H9 (cell line): ENCODE measurements at places on chromosomes 12 and 14.

DNA sequence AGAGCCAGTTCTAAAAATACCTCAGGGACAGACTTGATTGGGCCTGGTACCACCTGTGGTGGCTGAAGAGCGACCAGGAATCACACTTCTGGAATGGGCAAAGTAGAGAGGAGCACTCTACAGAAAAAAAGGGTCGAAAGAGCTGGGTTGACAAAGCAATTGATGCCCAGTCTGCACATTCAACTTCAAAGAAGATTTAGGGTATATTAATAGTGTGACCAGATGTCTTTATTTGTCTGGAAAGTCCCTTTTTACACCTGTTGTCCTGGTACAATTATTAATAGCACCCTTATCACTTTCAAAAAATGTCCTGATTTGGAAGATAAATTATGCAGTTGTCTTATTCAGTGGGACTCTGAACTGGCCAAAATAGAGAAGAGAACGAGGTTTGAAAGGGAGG lies 137.5 kb downstream of the DYRK2 start:
- DNase-seq = no peak

DNA sequence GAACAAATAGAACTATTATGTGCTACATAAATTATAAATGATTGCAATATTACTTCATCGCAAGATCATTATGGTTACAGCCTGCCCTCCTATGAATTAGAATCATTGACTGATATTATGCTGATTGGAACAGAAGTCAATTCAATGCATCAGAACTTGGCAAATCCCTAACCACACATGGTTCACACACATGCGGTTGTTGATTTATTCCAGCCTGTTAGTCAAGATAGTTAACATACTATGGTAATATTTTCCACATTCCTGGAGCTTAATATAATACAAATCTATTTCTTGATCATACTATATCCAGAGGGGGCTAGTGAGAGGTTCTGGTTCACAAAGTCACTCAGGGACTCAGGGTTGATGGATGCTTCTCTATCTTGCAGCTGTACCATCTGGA lies 9.7 kb upstream of the CACNA1C start:
- DNase-seq = no peak

- no peak for DNase-seq
Observed at GRCh38 chr12:8087666-8088065, 5.6 kb downstream of the NECAP1 start.

DNA sequence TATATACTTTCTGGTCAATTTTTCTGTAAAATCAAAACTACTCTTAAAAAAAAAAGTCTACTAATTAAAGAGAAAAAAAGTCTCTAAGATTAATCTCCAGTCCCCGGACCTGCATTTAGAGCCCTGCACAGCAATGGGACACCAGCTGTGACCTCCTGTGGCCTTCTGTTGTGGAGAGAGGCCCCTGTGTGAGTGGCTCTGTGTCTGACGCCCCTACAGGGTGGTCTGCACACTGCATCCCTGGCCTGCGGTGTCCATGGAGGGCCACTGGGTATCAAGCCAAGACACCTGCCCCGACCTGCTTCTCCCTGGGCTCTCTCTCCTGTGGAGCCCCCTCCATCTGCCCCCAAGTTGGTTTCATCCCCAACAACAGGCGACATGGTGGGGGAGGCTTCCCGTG lies 248.0 kb upstream of the DIO3 start:
- no peak for DNase-seq

DNA sequence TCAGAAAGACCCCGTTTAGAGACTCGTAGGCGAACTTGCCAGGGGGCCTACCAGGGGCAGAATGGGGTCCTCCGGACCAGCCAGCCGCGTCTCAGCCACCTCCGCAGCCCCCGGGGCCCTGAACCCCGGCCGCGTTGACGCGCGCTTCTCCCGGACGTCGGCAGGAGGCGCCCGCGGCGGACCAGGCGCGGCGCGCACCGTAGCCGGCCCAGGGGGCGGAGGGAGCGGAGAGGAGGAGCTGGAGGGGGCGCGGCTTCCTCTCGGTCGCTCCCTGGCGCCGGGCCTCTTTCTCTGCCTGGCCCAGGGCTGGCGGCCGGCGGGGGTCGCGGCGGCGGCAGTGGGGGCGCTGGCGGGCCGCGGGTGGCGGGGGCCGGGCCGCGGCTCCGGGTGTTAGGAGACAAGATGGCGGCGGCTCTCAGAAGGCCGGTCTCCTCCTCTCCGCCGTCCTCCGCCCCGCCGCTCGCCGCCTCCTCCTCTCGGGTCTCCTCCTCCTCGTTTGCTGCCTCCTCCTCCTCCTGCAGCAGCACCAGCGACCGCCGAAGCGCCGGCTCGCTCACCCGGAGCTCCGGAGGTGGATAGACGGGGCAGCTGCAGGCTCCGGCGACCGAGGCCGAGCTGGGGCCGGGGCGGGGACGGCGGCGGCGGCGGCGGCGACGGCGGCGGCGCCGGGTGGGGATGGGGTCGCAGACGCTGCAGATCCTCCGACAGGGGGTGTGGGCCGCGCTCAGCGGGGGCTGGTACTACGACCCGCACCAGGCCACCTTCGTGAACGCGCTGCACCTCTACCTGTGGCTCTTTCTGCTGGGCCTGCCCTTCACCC lies at the start of gene PCNX1:
Gene PCNX1 (plus strand): TSS at position 284 of the 820 bp plus-strand sequence. CDS start 392 bp downstream, at position 676.
- peak; percentile 91 for DNase-seq

- DNase-seq = no peak
Observed at GRCh38 chr14:77910506-77910905, 110.6 kb downstream of the ADCK1 start.

DNA sequence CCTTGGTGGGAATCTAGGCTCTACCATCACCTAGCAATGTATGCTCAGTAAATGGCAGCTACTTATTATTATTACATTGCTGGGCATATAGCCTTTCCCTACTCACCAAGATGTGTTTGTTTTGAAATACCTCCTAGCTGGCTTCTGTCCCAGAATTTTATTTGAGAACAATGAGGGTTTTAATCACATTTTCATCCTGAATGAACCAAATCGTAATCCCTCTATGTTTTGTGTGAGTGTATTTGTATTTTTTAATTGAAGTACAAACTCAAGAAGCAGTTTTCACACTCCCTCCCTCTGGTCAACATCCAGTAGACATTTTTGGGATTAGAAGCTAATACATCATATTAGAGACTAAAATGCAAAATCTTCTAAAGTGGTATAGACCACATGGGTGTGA lies 7.6 kb downstream of the SLC7A8 start:
- no peak for DNase-seq

GRCh38 chr12:18257251-18257650 lies 4.1 kb upstream of the PIK3C2G start:
- no peak for DNase-seq

GRCh38 chr12:19507823-19508222 lies 68.5 kb downstream of the AEBP2 start:
- DNase-seq = no peak

DNA sequence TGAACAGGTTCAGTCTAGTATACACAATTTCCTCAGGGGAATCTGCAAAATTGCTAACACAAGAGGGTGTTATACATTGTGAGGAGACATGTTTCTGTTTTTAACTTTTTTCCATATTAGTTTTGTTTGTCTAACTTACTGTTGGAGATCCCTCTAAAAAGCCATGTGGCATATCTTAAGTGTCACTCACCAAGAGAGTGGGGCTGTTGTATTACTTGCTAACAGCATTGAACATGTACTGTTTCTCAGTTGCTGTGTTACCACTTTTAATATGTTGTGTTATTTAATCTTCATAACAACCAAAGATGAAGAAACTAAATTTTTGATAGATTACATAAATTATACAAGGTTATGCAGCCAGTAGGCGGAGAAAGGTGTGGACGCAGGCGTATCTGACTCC lies 154.3 kb upstream of the NPAS3 start:
- no peak for DNase-seq

- no peak for DNase-seq
Observed at GRCh38 chr12:24038211-24038997, 88.9 kb upstream of the SOX5 start.

DNA sequence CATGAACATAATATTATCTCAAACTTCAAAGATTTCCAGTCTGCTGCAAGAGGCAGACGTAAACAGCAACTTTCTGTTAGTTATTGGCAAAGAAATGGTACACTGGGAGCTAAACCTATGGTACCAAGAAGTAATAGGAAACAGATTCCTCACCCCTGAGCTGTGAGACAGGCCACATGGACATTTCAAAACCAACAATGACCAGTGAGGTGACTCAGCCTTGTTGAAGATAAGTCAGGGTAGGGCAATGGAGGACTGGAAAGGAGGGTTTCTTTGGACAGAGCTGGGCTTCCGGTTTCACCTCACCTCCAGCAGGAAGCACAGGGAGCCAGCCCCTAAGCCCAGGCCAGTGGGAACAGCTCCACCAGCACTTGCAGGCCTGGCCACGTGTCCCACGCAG lies 1320.5 kb downstream of the AACS start:
- no peak for DNase-seq

DNA sequence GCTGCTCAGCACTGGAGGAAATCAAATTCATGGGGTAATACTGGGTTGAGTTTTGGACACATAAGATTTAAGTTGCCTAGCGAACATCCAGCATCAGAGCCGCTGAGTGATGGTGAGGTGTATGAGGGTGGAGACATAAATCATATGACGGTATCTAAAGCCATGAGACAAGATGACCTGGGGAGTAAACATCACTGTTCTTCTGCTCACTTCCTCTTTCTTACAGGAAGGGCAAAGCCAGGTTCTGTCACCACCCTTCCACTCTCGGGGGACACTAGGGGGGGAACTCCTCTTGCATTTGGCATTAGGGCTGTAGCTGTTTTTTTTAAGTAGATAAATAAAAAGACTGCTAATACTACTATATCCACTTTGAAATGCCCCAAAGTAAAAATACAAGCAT lies 24.0 kb downstream of the PRDM4 start:
- DNase-seq = no peak

- no peak for DNase-seq
Observed at GRCh38 chr12:130139567-130140421, 22.5 kb upstream of the FZD10 start.

DNA sequence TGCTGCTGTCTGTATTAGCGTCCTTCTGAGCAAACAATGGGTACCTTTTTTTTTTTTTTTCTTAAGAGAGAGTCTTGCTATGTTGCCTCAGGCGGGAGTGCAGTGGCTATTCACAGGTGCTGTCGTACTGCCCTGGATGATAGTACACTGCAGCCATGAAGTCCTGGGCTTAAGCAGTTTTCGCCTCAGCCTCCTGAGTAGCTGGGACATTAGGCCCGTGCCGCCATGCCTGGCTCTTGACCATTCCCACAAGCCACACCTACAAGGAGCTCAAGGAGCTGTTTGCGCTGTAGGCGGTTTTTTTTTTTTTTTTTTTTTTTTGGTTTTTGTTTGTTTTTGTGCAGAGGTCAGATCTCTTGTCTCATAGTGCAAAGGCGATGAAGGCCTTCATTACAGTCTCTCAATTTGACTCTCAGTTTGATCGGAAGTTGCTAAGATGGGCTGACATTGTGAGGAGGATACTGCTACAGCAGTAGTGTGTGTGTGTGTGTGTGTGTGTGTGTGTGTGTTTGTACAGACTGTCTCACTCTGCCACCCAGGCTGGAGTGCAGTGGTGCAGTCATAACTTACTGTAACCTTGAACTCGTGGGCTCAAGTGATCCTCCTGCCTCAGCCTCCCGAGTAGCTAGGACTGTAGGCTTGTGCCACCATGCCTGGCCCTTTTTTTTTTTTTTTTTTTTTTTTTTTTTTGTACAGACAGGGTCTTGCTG lies 34.2 kb downstream of the TRAF3 start:
- DNase-seq = no peak

DNA sequence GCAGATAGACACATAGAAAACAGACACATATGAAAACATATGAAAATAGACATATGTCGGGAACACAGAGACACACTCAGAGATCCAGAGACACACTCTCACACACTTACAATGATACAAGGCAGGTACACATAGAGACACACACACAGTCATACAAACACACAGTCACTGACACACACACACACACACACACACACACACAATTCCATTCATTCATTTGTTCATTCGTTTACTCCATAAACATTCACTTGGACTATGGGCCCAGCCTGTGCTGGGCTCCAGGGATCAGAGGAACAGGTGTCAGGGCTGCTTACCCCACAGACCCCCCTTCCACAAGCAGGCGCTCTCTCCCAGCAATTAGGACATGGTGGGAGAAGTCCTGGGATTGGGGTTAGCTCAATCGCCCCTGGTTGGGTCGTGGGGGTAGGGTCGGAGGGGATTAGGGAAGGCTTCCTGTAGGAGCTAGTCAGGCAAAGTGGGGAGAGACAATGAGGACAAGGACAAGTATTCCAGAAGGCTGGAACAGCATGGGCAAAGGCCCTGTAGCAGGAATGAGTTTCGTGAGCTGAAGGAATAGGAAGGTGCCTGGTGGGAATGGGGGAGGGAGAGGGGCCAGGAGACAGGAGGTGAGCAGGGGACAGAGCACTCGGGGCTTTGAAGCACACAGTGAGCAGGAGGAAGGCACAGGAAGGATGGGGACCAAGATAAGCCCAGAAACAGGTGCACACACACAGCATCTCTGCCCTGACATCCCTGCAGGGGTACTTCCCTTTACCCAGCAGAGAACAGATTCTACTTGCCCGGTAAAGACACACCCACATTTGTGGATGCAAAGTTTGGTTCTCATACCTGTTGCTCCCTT lies 6.5 kb downstream of the RASAL1 start:
- DNase-seq = no peak

DNA sequence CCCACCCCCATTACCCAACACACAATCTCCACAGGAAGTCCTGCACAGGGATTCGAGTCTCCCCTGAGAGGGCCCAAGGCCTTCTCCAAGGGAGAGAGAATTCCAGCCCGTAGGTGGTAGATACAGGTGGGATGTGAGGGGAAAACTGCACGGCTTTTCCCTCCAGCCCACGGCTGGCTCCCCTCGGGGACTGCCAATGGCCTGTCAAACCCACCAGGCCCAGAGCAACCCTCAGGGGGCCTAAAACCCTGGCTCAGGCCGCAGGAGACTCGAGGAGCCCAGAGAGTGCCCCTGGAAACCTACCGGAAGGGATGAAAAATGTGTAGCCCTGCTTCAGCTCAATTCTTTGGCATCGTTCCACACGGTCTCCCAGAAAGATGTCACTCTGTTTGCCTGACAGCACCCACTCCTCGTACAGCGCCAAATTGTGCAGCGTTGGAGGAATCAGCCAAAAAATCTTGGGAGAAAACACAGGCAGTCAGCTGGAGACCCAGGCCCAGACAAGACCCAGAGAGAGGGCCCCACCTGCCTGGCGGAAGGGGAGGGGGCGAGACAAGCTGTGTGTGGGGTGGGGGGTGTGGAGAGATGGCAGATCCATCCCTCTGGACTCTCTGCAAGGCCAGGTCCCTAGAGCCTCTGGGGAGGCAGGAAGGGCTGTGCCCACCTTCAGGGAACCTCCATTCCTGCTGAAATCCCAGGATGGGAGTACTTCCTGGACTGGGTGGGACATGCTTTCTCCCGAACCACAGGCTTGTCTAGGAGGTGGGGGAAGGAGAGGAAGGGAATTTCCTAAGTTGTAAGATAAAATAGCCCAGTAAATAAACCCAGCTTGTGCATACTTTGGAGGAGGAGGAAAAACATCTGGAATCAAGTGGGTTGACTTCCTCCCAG lies 48.1 kb downstream of the KDM2B start:
- no peak for DNase-seq

GRCh38 chr12:90029317-90029716 lies 320.7 kb upstream of the ATP2B1 start:
- DNase-seq = no peak

GRCh38 chr12:60494244-60494643 lies 898.4 kb downstream of the SLC16A7 start:
- no peak for DNase-seq
